Pancreas (tissue), 10 donors: ENCODE measurements at places on chromosomes 3 and 15. TPM values are rescaled to one million over a fixed set of nuclear protein-coding genes. Genes with fewer than 3 reads are reported as not detected.

The DAG1 gene
- total RNA-seq = 71.0 TPM

The ENTPD3 gene
- 7.0 TPM for total RNA-seq

The CRYBG3 gene
- 13.6 TPM for total RNA-seq

The PAK6 gene
- total RNA-seq = 3.2 TPM

The CASR gene
- 11.9 TPM for total RNA-seq

The TPM1 gene
- total RNA-seq = 236 TPM

The DHX36 gene
- 25.7 TPM for total RNA-seq

The TGM4 gene
- total RNA-seq = not detected

The SNX22 gene
- 0.74 TPM for total RNA-seq

The CGNL1 gene
- total RNA-seq = 30.6 TPM

The TADA3 gene
- total RNA-seq = 13.2 TPM

The CILP gene
- total RNA-seq = 5.6 TPM

The PLA2G4B gene
- 4.2 TPM for total RNA-seq

The DMXL2 gene
- total RNA-seq = 9.4 TPM

The ISLR2 gene
- 0.08 TPM for total RNA-seq

The AADAC gene
- total RNA-seq = 83.7 TPM

The HIGD2B gene
- total RNA-seq = not detected

The TMEM266 gene
- total RNA-seq = 5.5 TPM

The GCHFR gene
- 5.2 TPM for total RNA-seq

The TSEN2 gene
- 8.7 TPM for total RNA-seq

The MEX3B gene
- 0.64 TPM for total RNA-seq

The LTK gene
- total RNA-seq = 0.34 TPM

The LRRN1 gene
- total RNA-seq = 11.0 TPM

The TMEM44 gene
- total RNA-seq = 3.1 TPM

The CCK gene
- total RNA-seq = 0.22 TPM

The UBR1 gene
- total RNA-seq = 15.0 TPM

The TMEM207 gene
- total RNA-seq = not detected

The LEKR1 gene
- 2.8 TPM for total RNA-seq

The HHLA2 gene
- 2.8 TPM for total RNA-seq

The COLQ gene
- 1.0 TPM for total RNA-seq

The SLC38A3 gene
- total RNA-seq = 46.5 TPM

The SGO1 gene
- total RNA-seq = 0.14 TPM

The ADAMTS7 gene
- 0.28 TPM for total RNA-seq

The IMPG2 gene
- total RNA-seq = 0.09 TPM

The PIERCE2 gene
- 2.8 TPM for total RNA-seq
